Colonic mucosa (tissue), 4 donors: ENCODE measurements at places on chromosomes 2 and 18. TPM values are rescaled to one million over a fixed set of nuclear protein-coding genes. Genes with fewer than 3 reads are reported as not detected.

- no peaks in the 10 kb centered on the region for H3K27me3 ChIP-seq
- H3K27ac ChIP-seq = no peak overlapping the region
- no peak overlapping the region for H3K4me3 ChIP-seq
- no peaks in the 10 kb centered on the region for H3K4me1 ChIP-seq
These were observed 88.1 kb upstream of the ASAP2 start for GRCh38 chr2:9118383-9118960.

DNA sequence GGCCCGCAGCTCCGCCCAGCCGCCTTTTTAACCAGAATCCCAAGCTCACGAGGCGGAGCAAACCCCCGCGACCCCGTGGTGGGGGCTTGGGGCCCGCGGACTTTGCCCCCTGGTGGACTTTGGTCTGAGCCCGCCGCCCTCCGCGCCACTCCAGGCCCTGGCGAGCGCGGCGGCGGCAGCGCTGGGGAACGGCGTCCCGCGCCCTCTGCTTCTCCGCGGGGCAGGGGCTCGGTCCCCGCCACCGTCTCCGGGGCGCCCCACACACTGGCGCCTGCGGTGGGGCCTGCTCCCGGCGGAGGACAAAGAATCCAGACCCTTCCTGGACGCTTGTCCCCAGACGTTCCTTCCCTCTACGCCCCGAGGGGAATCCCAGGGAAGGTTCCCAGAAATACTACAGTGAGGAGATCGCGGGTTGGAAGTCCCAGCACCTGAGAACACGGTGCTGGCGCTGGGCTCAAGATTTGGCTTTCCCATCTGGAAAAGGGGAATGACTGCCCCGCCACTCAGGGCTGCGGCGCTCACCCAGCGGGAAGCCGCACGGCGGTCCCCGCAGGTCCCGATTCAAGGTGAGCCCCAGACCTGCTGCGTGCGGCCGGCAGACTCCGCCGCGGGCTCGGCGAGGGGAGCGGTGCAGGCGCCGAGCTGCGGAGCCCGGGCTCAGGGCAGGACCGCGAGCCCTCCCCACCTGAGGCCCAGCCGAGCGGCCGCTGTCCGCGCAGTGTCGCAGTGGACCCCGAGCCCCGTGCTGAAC lies at the start of gene HAAO:
Gene HAAO, minus strand, starts transcription at position 1 of the 751 bp plus-strand sequence. CDS start 47 bp downstream, outside the sequence.
- H3K4me3 ChIP-seq = peak within 1 kb of the TSS; percentile 59
- H3K36me3 ChIP-seq = no peaks in the 10 kb centered on the region
- H3K4me1 ChIP-seq = no peaks in the 10 kb centered on the region
- no peaks in the 10 kb centered on the region for H3K27me3 ChIP-seq
- H3K27ac ChIP-seq = peak within 1 kb of the TSS; percentile 87

GRCh38 chr2:240463866-240464481 lies 28.5 kb downstream of the GPC1 start:
- peak; percentile 13 for DNase-seq
- H3K27me3 ChIP-seq = no peaks in the 10 kb centered on the region
- H3K27ac ChIP-seq = no peak overlapping the region
- H3K4me1 ChIP-seq = no peaks in the 10 kb centered on the region
- no peak overlapping the region for H3K4me3 ChIP-seq

DNA sequence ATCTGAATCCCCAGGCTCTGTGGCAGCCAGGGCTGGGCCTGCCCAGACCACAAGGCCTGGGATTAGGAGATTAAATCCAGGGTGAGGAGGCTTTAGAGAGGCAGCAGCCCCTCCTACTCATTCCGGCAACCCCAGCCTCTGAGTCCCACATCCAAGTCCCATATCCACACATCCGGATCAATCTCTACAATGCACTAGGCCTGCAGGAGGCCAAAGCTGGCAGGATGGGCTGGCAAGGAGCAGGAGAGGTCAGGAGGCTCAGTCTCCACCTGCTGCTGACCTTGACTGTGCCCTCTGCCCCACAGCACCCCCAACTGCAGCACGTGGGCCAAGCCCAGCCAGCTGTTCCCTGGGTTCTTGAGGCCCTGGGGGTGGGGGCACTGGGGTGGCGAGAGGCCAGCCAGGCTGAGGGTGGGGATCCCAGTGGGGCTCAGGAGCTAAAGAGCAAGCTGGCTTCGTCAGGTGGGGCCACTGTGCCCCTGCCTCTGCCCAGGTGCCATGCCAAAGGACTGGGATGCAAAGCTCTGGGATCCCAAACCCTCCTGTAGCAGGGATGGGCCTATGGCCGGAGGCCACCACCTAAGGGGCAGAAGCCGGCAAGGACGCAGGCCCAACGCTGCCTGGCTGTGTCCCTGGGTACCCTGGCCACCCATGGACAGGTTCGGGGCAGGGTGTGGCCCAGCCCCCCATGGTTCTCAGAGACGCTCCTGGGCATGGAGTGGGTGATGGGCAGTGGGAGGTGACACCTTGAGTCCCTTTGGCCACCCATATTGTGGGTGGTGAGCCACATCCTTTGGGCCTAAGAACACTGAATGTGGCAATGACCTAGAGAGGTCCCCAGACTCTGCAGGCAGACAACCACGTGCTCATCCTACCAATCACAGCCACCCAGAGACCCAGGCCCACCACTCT lies 3.2 kb downstream of the KIF1A start:
- no peak overlapping the region for H3K27ac ChIP-seq
- H3K4me3 ChIP-seq = no peak overlapping the region
- no peaks in the 10 kb centered on the region for H3K4me1 ChIP-seq
- H3K36me3 ChIP-seq = no peaks in the 10 kb centered on the region
- no peak for DNase-seq

DES gene
- 917 TPM for total RNA-seq

DNA sequence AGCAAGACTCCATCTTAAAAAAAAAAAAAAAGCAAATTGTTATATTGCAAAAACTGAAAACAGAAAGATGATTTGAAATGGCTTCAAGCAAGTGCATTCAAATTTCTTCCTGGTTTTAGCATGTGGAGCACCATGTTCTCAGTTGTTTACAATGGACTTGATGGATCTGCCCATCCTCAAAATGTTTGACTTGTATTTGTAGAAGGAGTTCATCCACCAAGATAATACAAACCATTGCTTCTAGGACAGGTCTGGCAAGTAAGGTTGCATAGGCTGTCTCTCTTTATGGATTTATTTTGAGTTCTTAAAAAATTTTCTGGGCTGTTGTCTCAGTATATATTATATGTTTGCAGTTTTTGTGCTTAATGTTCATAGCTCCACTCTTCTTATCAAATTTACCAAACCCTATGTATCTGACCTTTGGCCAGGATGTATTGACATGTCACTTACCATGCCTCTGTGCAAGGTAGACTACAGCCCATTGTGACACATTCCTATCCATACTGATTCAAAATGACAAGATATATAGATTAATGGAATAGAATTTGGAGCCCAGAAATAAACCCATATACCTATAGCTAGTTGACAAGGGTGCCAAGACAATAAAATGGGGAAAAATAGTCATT lies 21.7 kb upstream of the ZCCHC2 start:
- no peaks in the 10 kb centered on the region for H3K4me1 ChIP-seq
- H3K27me3 ChIP-seq = no peaks in the 10 kb centered on the region
- H3K27ac ChIP-seq = no peak overlapping the region
- DNase-seq = no peak

- no peaks in the 10 kb centered on the region for H3K4me1 ChIP-seq
- DNase-seq = no peak
- H3K4me3 ChIP-seq = no peak overlapping the region
- H3K27me3 ChIP-seq = no peaks in the 10 kb centered on the region
- H3K36me3 ChIP-seq = no peaks in the 10 kb centered on the region
These were observed 188.9 kb downstream of the C1D start for GRCh38 chr2:67873916-67874315.

ORMDL1 gene
- 28.2 TPM for total RNA-seq

GRCh38 chr2:70671092-70671675 lies 96.8 kb downstream of the ADD2 start:
- no peaks in the 10 kb centered on the region for H3K27me3 ChIP-seq
- no peak for DNase-seq
- no peaks in the 10 kb centered on the region for H3K36me3 ChIP-seq
- no peaks in the 10 kb centered on the region for H3K4me1 ChIP-seq

ACKR3 gene
- total RNA-seq = 10.1 TPM
